Right lung (tissue), 10 donors: ENCODE measurements at places on chromosomes 1 and 21. TPM values are rescaled to one million over a fixed set of nuclear protein-coding genes. Genes with fewer than 3 reads are reported as not detected.

Gene SPRR1B
- not detected for polyA plus RNA-seq

Gene HSF2BP
- 1.2 TPM for polyA plus RNA-seq

Gene LTN1
- 36.4 TPM for polyA plus RNA-seq

Gene IVNS1ABP
- polyA plus RNA-seq, result 168 TPM

Gene GPR153
- 15.3 TPM for polyA plus RNA-seq

Gene GNG12
- 53.6 TPM for polyA plus RNA-seq

DNA sequence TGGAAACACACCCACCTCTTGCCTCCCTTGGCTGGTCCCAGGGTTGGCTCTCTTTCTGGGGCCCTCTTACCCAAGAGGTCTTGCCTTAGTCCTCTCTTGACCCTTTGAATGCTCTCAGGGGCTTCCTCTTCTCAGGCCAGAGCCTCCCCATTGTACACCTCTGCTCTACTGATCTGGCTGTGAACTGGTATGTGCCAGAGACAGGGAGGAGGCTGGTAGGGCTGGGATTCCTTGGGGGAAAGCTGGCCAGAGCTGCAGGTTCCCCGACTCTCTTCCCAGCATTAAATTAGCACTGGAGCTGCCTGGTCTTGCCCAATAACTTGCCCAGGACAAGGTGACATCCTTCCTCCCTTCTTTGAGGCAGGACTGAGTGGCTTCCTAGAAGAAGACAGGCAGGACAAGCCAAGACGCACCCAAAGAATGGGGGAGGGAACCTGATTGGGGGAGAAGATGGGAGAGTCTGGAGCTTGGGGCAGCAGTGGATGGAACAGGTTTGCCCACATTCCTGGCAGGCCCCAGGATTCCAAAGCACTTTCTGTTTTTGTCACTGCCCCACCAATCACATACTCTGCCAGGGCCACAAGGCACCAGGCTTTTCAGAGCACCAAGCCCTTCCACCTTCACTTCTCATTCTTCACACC, 37.2 kb upstream of the CITED4 start:
- DNase-seq, result no peak

DNA sequence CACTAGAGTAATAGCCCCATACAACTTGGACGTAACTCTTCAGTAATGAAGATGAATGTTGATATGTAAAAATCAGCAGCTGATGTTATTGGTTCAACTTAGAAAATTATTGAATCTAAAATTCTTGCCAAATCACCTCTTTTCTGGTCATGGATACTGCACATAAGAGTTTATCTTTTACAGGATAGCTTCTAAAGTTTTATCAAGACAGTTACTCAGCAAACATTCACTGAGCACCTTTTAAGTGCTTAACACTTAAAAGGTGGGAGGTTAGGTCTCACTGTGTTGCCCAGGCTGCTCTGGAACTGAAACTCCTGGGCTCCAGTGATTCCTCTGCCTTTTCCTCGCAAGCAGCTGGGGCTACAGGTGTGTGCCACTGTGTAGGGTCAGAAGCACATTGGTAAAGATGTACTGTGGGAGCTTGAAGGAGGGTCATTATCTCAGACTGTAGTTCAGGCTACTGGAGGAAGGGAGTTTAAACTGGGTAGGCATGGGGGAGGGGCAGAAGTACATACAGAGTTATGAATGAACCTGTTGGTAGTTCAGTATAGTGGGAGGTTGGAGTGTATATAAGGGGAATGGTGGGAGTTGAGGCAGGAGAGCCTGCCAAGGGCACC, 2.0 kb downstream of the MPZL1 start:
- DNase-seq, result no peak

DNA sequence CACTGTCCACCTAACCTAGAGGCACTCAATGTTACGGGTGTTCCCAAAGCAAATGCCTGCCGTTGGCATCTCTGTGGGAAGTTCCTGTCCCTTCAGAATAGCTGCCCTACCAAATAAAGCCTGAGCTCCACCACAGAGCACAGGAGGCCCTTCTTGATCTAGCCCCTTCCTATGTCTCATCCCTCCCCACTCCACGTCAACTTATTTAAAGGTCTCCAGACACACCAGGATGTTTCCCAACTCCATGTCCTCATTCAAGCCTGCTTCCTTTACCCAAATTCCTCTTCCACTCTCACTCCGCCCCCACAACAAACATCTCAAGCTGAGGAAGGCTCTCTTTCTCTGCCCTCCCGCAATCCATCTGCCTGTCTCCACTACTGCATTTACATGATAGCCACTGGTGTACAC, 87.7 kb downstream of the TGFBR3 start:
- DNase-seq, result no peak

GRCh38 chr1:109980324-109981003, 4.1 kb upstream of the AHCYL1 start:
- no peak for DNase-seq

DNA sequence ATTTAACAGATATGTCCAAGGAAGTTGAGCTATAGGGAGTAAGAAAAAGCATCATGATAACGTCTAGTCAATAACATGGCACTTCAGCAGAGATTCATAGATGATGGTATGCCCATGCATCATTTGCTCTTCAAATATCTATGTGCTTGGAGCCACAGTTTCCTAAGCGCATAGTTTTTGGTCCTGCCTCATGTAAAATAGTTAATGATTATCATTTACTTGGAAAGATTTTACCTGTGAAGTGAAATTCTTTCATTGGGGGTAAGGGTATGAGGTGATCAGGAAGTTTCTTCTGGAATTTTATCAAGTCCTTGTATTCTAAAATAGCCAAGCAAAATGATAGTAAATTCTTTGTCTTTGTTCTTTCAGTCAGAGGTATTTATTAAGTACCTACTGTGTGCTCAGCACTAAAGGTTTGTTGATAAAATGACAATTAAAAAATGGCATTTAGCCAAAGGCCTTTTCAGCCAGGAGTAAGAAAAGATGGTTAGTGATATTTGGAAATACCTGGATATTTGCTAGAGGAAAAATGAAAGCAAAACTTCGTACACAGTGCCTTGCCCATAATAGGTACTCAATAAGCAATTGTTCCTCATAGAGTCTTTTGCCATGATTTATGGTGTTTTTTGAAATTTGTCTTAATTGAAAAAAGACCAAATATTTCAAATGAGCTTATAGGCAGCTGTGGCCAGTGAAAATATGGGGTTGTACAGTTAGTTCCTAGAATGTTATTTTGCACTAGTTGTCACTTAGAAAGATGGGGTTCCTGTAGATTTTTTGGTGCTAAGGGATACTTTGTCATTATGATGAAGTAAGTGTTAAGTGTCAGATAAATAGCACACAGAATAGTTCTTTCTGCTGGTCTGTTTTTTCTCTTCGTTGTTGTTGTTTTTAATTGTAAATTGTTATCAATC, 13.1 kb downstream of the PDIK1L start:
- no peak for DNase-seq

DNA sequence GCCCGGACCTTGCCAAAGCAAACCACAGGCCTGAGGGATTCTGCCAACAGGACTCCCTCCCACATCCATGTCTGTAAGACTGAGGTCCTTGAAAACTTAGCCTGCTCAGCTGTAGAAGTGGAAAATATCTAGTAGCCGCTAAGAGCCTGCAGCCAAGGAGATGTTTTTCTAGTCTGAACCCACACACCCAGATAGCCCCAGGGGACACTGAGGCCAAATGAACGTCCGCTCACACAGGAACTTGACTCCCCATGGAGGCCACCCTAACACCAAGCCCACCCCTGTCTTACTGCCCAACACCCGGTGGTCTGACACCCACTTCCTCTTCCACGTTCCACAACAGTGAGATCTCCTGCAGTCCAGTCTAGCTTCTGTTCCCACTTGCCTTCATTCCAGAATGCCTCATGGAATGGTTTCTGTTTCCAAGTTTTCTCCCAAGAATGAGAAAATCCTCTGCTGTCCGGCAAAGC, 174.8 kb downstream of the PLPP3 start:
- no peak for DNase-seq
